Panc1 (cell line): ENCODE measurements at places on chromosomes 1 and 21. TPM values are rescaled to one million over a fixed set of nuclear protein-coding genes. Genes with fewer than 3 reads are reported as not detected.

The GFI1 gene
- 0.49 TPM for total RNA-seq

The STPG1 gene
- 9.9 TPM for total RNA-seq

The LCE2C gene
- not detected for total RNA-seq

The FAM177B gene
- not detected for total RNA-seq

The OPTC gene
- total RNA-seq: not detected

The CAPN8 gene
- total RNA-seq: 0.28 TPM

The SYT6 gene
- not detected for total RNA-seq

The TINAGL1 gene
- total RNA-seq: 6.1 TPM

The SLC22A15 gene
- total RNA-seq: 0.21 TPM

The S100A14 gene
- total RNA-seq: 0.57 TPM

The LDLRAD1 gene
- not detected for total RNA-seq

The DNAJB4 gene
- total RNA-seq: 14.9 TPM

The AVPR1B gene
- total RNA-seq: not detected

The C1QA gene
- total RNA-seq: 0.41 TPM

The RGS8 gene
- not detected for total RNA-seq

The WNT3A gene
- not detected for total RNA-seq

The COL6A2 gene
- total RNA-seq: 29.9 TPM

The CASP9 gene
- total RNA-seq: 7.5 TPM

The HSD3B2 gene
- 1.2 TPM for total RNA-seq

The PADI2 gene
- total RNA-seq: 507 TPM

The MTARC2 gene
- 10.1 TPM for total RNA-seq

The CRP gene
- total RNA-seq: 0.90 TPM

The NMNAT1 gene
- total RNA-seq: 7.6 TPM

The LRRC8B gene
- total RNA-seq: 27.3 TPM

The SSR2 gene
- total RNA-seq: 252 TPM

The IFFO2 gene
- total RNA-seq: 59.4 TPM

The OR2T29 gene
- not detected for total RNA-seq

The PTPN7 gene
- total RNA-seq: 0.33 TPM

The APP gene
- 542 TPM for total RNA-seq

The REN gene
- total RNA-seq: not detected

The SOD1 gene
- total RNA-seq: 221 TPM

The SLC44A5 gene
- total RNA-seq: 0.18 TPM

The CD101 gene
- total RNA-seq: not detected

The NTNG1 gene
- 0.13 TPM for total RNA-seq

The CXADR gene
- 24.7 TPM for total RNA-seq

The B3GALT5 gene
- total RNA-seq: 0.10 TPM
